ENCODE measurements at places on chromosomes 7 and 10.

DNA sequence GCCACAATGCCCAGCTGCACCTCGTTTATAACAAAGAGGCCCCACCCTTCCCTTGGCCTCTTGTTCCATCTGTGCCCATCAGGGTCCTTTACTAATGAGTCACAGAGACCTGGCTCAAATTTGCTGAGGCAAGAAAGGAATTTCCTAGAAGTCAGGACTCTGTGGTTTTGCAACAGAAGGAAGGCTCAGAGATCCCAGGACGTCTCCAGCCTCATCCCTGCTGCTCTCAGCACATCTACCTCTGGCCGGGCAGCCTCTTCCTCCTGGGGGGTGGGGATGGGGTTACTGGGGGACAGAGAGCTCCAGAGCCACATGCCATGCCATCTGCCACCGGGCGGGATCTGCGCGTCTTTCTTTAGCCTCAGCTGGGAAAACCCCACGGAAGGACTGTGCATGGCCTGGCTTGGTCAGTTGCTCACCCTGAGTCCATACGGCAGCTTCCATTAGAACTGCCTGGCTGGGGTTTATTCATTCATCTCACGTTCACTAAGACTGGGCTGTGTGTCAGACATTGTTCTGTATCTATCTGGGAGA, 41.9 kb upstream of the PSMG3 start:
- no peak for DNase-seq

GRCh38 chr7:9083837-9084236, 650.4 kb downstream of the NXPH1 start:
- DNase-seq: no peak

GRCh38 chr10:124222318-124222987, 129.1 kb upstream of the CHST15 start:
- DNase-seq: no peak

DNA sequence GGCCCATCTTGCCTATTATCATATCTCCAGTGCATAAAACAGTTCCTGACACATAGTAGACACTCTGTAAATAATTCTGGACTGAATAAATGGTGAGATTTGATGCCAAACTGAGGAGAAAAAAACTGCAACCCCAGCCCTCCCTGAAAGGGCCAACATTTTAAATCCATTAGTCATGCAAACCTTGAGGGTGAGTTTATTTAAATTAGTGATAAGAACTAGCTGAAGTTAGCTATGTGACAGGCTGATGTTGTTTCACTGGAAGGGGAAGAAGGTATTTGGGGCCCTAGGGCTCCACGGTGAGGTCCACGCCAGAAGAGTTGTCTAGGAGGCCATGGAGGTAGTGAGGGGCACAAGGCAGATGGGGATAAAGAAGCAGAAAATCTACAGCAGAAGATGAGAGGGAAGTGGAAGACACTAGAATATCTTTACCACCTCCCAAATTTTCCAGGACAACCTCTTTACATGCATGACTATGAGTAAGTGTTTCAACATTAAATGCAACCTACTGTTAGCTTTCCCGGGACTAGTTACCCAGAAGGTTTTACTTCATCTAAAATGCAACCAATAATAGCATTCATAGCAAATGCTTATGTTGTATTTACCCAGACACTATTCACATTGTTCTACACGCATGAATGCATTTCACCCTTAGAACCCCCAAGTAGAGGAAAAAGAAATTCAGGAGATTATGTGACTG, 183.2 kb upstream of the LYZL1 start:
- DNase-seq: no peak

DNA sequence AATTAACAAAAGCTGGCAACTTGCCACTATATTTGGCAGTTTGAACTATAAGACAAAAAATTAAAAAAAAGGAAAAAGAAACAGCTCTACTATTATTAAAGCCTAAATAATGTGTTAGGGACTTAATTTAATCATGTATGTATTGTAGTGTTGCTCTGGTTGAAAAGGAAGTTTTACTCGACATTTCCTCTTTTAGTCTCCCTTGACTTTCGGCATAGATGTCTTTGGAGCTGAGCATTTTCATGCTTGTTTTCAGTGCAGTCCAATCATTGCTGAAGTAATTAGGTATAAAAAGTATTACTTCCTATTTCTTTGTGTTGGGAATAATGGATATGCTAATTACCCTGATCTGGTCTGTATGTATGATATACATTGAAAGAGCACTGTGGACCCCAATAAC, 216.8 kb upstream of the KLF6 start:
- no peak for DNase-seq

Measured in stimulated activated CD8-positive, alpha-beta memory T cell treated with anti-CD3 and anti-CD28 coated beads, Interleukin-7, amount 100 ng/mL, for 1 hour (primary cell).